ENCODE measurements at places on chromosomes 5 and 9. TPM values are rescaled to one million over a fixed set of nuclear protein-coding genes. Genes with fewer than 3 reads are reported as not detected.

GRCh38 chr5:116699332-116699731 lies 124.7 kb upstream of the SEMA6A start:
- DNase-seq: no peak

FAM151B gene
- total RNA-seq: 3.9 TPM

IL4 gene
- total RNA-seq: not detected

- no peak for DNase-seq
Measured at GRCh38 chr5:79074641-79075040, 5.1 kb downstream of the BHMT2 start.

PCDHA4 gene
- total RNA-seq: 0.78 TPM

GRCh38 chr9:108269371-108269770 lies 586.4 kb downstream of the ACTL7B start:
- no peak for DNase-seq

GAS1 gene
- 108 TPM for total RNA-seq

GRCh38 chr5:88553136-88553875 lies 284.7 kb upstream of the TMEM161B start:
- no peak for DNase-seq

CNTFR gene
- total RNA-seq: 13.7 TPM
